ENCODE measurements at places on chromosomes 13 and 19.

DNA sequence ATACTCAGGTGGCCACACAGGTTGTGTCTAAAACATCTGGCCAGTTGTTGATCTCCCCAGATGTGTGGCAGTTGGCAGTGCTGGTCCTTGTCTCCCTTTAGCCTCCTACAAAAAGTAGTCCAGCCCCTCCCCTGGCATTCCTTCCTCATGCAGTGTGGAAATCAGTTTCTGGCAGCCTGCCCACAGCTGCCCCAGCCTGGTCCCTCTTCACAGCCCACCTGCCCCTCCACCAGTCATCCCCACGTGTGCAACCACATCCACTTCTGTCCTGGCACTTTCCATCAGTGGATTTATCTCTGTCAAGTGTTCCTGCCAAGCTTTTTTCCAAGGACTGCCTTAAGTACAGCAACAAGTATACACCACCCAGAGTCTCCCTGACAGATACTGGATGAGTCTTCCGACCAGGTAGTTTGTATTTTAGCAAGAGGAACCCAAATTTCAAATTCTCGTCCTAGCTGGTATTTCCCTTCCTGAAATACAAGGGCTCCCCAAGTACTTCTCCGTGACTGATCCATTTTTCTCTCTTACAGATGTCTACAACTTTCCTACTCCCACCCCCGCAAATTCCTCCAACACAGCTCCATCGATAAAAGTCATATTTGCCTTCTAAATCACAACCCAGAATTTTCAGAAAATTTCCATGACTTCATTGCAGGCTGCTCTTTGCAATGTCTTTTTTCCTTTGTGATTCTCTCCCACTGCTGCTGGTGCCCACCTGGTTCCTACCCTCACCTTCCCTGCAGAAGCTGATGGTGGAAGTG lies 313.5 kb downstream of the FOXO1 start:
- no peak for DNase-seq

- no peak for DNase-seq
Measured at GRCh38 chr13:27289011-27289665, 18.5 kb downstream of the RASL11A start.

DNA sequence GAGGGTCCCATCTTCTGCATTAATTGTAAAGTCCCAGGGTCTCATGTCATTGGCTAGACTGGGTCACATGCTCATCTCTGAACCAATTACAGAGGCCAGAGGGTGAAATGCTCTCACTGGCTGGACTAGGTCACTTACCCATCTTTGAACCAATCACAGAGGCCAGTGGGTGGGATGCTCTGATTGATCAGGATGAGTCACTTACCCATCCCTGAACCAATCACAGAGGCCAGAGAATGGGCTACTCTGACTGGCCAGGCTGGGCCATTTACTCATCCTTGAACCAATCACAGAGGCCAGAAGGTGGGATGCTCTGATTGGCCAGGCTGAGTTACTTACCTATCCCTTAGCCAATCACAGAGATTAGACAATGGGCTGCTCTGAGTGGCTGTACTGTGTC lies 5.3 kb downstream of the MISP start:
- DNase-seq: no peak

DNA sequence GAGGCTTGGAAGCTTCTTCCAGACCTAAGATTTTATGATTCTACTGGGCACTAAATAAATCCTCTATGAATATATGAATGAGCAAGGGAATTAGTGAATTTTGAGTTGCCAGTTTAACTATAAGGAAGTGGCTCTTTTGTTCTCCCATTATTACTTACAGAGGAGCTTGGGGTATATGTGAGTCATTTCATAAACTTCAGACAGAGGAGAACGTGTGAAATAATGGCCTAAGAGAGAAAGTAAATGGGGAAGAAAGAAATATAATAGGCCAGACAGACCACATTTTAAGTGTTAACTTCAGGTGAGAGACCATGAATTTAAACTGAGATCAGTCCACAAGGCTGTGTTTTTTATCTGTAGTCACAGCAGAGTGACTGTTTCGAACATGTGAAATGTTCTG lies 570.9 kb downstream of the GPC6 start:
- no peak for DNase-seq

DNA sequence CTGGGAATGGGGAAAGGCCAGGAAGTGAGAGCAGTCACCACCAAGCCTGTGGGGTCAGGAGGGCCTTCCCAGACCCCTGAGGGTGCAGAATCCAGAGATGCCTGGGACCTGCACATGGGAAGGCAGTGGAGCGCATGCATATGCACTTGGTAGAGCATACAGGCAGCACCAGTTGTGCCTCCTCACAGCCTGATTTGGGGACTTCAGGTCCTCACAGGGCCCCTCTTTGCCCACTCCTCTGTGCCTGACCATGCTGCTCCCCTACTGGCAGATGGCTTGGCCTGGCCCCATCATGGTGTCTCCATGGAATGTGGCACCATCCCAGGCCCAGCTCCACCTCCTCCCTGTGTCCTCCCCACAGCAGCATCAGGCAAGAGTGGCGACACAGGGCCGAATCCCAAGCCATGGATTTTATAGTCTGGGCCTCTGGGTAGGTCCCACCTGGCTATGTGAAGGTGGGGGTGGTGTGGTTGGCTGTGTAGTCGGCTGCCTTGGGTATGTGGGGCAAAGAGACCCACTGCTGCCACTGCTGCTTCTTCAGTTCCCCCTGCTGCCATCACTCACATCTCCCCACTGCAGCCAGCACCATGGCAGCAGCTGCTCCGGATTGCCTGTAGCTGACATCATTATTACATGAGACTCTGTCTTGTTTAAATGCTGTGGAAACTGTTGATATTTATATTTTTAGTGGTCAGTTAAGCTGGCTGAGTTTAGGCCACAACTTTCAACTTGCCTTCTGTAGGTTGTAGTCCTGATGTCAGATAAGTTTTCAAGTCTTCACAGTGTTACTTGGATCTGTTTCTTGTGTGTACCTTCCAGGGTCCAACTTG lies 247.0 kb downstream of the GPC6 start:
- no peak for DNase-seq

- DNase-seq: no peak
Measured at GRCh38 chr13:80386002-80386401, 45.1 kb upstream of the SPRY2 start.

- no peak for DNase-seq
Measured at GRCh38 chr13:58992478-58993042, 1171.2 kb downstream of the DIAPH3 start.

- peak; percentile 74 for DNase-seq
Measured at GRCh38 chr19:23249911-23250649, at the start of gene ZNF724. Gene ZNF724 (minus strand): TSS chr19:23250394. CDS start chr19:23250242, 152 bp downstream.

DNA sequence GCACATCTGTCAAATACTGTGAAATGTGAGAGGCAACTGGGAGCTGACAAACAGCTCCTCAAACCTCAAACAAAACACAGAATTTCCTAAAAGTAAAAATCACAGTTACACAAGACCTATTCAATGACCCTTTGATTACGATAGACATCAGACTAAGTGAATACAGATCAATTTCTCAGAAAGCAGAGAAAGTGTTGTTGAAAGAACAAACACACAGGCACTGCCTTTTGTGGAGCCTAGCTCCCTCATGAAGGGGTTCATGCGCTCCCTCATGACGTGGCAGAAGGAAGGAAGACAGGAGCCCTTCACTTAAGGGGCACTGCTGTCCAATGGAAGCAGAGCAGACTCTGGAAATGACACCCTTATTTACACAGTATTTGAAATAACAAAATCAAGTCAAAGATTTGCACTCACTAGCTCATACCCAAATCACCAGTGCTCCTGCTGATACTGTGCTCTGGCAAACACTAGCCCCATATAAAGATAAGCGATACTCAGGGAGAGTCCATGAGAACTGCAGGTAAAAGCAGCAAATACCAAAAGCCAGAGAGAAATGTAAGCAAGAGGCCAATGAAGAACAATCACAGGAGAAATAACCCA lies 144.9 kb downstream of the KLF12 start:
- DNase-seq: no peak

DNA sequence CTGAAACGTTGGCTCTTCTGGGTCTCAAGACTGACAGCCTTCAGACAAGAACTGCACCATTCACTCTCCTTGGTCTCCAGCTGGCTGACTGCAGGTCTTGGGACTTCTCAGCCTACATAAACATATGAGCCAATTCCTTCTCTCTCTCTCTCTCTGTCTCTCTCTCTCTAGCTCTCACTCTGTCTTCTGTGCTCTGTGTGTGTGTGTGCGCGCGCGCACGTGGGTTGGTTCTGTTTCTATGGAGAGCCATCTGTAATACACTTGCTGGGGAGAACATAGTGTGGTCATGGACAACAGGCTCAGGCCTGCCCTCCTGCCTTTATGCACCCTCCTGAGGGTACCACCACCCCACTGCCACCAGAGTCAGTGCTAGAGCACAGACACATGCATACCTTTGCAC lies 13.7 kb upstream of the SERPINE3 start:
- DNase-seq: no peak

DNA sequence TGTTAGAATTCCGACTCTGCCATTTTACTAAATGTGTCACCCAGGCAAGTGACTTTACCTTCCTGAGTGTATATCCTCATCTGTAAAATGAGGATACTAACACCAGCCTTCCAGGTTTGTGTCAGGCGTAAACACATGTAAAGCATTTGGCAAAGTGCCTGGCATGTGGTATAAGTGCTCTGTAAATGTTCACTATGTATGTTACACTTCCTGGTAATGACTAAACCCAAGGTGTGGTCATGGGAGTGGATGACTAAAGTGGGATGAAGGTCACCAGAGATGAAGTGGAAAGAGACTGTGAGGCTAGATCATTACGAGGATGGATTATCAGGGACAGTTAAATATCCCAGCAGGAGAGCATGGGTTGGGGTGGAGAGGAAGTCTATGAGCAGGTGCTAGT lies 25.6 kb downstream of the DEDD2 start:
- no peak for DNase-seq

GRCh38 chr13:19957320-19958154 lies 990 bp upstream of the ZMYM2 start:
- DNase-seq: peak; percentile 75

DNA sequence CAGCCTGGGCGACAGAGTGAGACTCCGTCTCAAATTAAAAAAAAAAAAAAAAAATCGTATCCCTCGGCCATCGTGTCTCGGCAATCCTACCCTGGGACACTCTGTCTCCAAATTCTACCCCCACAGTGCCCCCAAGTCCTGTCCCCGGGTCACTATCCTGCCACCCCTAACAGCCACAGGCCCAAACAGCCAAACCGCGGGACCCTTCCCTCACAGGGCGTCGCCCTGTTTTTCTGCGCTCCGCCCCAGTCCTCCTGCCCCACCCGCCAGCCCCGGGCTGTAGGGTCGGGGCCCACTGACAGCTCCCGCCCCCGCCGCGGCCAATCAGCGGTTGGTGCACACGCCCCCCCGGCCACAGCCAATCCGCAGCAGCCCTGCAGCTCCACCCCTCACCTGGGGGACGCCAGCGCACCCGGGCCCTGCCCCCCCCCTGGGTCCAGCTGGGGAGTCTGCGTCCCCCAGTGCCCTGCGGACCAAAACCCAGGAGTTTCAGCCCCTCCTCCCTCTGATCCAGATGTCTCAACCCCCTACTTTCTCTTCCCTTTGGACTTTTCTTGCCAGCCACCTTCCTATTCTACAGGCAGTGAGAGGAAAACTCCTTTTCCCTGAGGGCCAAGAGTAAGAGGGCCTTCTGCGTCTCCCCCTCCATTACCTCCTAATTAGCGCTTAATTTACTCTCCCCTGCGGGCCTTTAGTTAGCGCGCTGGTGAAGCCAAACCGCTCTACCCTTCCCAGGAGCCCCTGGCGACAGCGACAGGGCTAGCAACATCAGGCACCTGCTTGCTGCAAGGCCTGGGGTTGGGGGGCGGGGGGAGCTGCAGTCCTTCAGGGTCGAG lies 1.5 kb upstream of the BCAT2 start:
- no peak for DNase-seq

DNA sequence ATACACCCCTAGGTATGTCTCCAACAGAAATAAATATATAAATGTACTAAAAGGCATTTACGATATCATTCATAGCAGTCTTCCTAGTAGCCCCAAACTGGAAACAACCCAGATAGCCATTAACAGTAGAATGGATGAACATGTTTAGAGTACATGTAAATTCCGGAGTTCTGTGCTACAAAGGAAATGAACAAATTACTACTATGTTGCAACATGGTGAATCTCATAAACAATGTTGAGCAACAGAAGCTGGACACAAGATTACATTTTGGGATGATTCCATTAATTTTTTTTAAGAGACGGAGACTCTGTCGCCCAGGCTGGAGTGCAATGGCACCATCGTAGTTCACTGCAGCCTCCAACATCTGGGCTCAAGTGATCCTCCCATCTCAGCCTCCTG lies 5.9 kb upstream of the SLC7A10 start:
- no peak for DNase-seq

DNA sequence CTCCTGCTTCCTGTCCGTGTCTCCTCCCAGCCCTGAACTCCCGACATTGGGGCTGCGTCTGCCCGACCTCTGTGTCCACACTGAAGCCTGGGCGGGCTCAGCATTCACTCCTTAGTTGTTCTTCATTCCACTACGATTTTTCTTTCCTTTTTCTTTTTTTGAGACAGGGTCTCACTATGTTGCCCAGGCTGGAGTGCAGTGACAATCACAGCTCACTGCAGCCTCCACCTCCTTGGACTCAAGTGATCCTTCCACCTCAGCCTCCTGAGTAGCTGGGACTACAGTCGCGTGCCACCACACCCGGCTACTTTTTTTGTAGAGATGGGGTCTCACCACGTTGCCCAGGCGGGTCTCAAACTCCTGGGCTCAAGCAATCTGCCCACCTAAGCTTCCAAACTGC lies 23.5 kb upstream of the SIGLEC11 start:
- no peak for DNase-seq

GRCh38 chr13:95073747-95074311 lies 227.4 kb downstream of the ABCC4 start:
- DNase-seq: no peak

GRCh38 chr13:47298506-47298905 lies 401.7 kb upstream of the HTR2A start:
- DNase-seq: no peak

DNA sequence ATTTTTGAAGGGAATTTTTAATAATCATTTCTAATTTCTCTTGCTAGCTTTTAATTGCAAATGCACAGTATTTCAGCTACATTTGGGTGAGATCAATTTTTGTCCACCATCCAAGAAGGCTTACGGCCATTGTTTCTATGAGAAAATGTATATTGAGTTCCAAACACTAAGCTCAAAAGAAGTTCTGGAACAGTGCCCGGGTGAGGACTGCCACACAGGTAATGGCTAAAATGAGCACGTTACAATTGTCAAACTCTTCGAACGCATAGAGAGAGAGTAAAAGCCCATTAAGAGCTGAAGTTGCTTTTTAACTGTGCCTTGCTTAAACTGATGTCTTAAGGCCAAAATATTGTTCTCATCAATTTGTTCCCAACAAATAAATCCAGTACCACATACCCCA lies 755.0 kb downstream of the DIAPH3 start:
- no peak for DNase-seq

GRCh38 chr19:3521104-3521445 lies 15.0 kb downstream of the FZR1 start:
- no peak for DNase-seq

GRCh38 chr19:48625891-48626327 lies 6.6 kb downstream of the SPHK2 start:
- no peak for DNase-seq

All from stimulated activated CD8-positive, alpha-beta memory T cell treated with anti-CD3 and anti-CD28 coated beads, Interleukin-4, amount 100 ng/mL, for 4 hours (primary cell).